Esophagus squamous epithelium (tissue), 5 donors: ENCODE measurements at places on chromosomes 16 and 17.

DNA sequence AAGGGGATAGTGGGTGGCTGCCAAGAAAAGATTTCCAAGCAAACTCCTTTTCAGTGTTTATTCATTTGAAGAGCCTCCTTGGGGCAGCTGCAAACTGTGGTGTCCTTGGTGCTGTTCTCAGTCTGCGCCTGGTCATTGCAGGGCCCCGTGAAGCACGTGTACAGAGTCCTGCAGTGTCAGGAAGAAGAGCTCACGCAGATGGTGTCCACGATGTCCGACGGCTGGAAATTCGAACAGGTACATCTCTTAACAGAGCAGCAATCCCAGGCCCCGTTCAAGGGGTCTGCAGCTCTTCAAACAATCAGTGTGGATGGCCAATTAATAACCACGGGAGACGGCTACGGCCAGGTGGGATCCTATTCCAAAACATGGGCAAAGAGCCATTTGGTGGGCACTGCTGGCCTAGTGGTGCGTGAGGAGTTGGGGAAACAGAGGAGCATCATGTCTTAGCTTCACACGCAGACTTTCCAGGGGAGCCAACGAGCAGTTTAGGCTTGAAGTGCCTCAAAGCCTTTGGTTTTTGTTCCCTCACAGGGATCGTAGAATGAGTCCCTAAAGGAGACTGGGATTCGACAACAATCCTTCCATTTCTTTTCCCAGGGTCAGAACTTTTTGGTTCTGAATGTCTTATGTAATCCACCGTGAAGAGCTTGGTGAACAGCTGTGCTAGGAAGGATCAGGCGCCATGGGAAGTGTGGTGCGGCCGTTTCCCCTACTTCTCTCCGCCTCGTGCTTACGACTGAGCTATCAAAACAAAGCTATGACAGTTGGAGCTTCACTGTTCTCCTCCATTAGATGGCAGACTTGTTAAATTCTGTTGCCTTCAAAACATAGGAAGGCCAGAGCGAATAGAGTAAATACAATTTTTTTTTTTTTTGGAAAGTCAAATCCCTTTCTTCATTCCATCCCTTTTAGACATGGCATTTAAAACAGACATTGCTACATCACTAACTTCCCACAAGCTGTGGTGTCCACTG lies 12.6 kb downstream of the KCTD2 start:
- no peak for DNase-seq

DNA sequence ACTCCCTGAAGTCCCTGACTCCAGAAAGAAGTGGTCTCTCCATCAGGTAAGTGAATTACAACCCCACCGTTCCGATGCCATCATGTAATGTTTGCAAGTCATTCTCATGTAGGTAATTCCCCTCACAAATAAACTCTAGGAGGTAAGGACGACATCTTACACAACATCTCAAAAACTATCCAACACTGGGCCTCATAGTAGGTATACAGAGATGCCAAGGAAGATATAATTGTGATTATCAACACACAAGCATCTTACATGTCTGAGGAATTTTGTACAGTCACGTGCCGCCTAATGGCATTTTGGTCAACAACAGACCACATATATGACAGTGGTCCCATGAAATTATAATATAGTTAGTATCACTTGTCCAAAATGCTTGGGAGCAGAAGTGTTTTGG lies 7.4 kb downstream of the GCSH start:
- DNase-seq = no peak

DNA sequence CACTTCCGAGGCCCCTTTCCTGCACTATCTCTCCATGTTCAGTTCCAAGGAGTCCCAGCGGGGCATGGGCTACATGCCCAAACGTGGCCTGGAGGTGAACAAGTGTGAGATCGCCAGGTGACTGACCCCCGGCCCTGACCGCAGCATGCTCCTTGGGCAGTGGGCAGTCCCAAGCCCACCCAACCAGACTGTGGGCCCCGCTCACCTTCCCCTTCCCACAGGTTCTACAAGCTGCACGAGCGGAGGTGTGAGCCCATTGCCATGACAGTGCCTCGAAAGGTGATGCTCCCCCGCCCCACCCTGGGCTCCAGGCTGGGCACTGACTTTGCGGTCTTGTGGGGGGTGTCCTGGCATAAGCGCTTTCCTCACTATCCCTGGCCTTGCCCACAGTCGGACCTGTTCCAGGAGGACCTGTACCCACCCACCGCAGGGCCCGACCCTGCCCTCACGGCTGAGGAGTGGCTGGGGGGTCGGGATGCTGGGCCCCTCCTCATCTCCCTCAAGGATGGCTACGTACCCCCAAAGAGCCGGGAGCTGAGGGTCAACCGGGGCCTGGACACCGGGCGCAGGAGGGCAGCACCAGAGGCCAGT lies 4.7 kb downstream of the CORO1A start:
- no peak for DNase-seq

DNA sequence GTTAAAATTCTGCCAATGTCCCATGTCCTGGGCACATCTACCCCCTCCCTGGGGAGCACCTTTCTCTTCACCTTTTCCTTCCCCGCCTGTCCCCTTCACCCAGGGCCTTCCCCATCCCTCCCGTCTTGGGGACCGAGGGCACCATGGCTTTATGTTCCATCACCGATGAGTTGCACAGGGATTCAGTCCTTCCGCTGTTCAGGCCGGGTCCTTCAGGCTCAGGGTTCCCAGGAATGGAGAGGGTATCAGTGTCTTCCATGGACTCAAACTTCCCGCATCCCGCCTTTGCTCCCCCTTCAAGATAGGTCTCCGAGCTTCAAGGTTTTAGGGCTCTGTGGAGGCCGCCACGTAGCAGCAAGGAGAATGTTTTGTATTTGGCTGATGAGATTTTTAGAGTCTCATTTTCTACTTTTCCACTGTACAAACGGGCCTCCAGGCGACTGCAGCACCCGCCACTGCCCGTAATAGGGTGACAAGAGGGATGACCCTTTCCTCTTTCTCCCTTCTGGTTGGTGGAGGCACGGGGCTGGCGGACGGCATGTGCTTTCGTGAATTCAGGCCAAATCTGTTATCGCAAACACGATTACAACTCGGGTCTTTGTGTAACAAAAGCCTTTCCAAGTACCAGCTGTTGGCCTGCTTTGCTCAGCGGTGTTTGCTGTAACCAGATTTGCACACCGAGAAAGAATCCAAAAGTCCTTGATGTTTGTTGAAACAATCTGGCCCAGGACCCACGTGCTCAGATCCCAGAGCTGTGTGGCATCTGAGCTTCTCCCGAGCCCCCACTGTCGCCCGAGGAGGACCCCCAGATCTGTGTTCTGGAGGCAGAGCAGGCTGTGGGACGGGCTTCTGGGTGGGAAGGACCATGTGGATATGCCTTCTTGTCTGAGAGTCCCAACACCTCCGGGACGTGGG lies 236.3 kb downstream of the SEC14L1 start:
- no peak for DNase-seq

GRCh38 chr17:50627782-50628601 lies 6.7 kb upstream of the ABCC3 start:
- DNase-seq = no peak

DNA sequence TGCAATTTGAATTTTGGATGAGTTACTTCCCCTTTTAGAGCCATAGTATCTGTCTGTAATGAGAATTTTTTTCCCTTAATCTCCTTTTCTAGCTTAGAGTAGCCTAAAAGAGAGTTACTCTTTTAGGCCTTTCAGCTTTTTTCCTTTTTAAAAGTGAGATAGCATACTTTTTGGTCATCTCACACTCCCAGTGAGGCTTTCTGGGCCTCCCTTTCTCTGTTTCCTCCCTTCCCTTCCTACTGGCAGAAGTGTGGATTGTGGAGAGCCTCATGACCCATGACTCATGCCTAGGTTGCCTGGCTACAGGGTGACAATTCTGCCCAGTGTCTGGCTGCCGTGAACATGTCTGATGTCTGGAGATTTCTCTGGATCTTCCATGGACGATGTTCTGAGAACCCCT lies 15.2 kb downstream of the KRT23 start:
- no peak for DNase-seq

- no peak for DNase-seq
Observed at GRCh38 chr16:1398826-1399581, 15.5 kb downstream of the UNKL start.

DNA sequence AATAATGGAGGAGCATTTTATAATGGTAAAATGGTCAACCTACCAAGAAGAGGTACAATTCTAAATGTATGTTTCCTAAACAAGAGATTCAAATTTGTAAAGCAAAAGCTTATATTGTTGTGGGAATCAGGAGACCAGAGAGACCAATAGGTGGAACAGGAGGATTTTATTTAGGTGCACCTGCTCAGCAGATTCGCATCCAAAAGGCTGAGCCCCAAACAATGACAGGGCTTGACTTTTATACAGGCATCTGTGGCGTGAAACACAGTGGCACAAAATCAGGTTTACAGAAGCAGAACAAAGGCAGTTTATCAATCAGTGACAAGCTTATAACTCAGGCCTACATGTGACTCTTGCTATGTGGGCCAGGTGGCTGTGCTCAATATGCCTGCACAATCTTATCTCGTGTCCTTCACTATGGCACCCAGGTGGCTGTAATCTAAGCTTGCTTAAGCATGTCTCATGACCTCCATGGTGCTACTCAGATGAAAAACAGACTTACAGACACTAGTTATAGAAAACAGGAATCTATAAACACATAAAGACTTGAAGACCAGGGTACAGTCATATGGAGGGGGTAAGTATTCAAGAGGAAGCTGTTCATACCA lies 780.2 kb upstream of the CA10 start:
- DNase-seq = no peak

- DNase-seq = no peak
Observed at GRCh38 chr17:81741594-81742452, 29.7 kb downstream of the SLC25A10 start.

GRCh38 chr17:81371910-81372760 lies 23.1 kb upstream of the BAHCC1 start:
- no peak for DNase-seq

- DNase-seq = no peak
Observed at GRCh38 chr17:58310511-58311428, 17.8 kb downstream of the TSPOAP1 start.

DNA sequence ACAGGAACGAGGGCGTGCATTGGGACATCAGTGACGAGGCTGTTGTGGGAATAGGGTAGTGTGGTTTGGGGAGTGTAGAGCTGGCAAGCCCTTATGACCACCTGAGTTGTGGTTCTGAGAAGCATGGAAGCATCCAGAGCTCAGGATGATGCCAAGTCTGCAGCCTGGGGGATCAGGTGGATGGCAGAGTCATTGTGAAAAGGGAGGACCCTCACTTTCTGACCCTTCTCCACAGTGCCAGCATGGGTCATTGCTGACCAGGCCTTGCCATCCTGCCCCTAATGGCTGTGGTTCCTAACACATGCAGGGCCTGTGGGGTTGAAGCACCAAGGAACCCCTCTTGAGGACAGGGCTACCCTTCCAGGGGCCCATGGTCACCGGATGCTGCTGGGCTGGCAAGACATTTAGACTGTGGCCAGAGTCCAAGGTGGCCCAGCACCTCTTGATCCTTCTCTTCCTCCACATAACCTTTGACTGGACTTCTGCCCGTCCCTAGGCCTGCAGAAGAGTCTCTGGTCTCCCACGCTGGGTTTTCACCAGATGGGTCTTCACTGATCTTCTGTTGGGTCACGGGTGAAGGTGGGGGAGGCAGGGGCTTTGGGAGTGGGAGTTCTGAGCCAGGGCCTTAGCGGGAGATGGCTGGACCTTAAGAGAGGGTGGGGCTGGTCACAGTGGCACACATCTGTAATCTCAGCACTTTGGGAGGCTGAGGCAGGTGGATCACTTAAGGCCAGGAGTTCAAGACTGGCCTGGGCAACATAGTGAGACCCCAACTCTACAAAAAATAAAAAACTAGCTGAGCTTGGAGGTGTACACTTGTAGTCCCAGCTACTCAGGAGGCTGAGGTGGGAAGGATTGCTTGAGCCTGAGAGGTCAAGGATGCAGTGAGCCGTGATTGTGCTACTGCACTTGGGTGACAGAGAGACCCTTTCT lies 2.0 kb upstream of the PLA2G15 start:
- no peak for DNase-seq

GRCh38 chr16:1791943-1792812 lies 1.3 kb downstream of the IGFALS start:
- no peak for DNase-seq

GRCh38 chr16:68750193-68750695 lies 13.2 kb downstream of the CDH1 start:
- DNase-seq = no peak

- DNase-seq = no peak
Observed at GRCh38 chr16:82748026-82748425, 121.3 kb downstream of the CDH13 start.

GRCh38 chr17:17613708-17614114 lies 22.2 kb upstream of the PEMT start:
- DNase-seq = no peak

- no peak for DNase-seq
Observed at GRCh38 chr16:9257843-9258242, 166.4 kb downstream of the HAPSTR1 start.

DNA sequence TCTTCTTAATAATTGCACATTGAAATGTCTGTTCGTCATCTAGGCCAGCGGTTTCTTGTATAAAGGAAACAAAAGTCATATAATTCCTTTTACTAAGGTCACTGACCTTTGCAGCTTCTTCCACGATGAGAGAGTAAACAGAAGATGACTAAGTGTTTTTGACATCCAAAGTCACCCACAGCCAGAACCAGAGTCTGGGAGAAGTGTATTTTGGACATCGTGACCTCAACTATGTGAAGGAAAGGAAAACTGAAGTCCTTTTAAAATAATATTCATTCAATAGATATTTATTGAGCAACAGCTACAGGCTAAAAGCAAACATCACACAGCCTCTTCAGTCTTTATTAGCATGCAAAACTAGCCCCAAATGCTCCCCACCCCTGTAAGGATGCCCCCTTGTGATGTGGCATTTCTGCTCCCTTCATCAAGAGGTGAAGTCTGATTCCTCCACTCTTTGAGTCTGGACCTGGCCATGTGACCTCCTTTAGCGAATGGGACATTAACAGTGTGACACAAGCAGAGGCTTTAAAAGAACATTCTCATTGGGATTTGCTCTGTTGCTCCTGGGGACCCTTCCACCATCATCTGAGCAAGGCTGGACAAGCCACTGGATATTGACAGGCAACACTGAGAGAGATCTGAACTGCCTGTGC lies 8.1 kb upstream of the PMP22 start:
- DNase-seq = no peak

DNA sequence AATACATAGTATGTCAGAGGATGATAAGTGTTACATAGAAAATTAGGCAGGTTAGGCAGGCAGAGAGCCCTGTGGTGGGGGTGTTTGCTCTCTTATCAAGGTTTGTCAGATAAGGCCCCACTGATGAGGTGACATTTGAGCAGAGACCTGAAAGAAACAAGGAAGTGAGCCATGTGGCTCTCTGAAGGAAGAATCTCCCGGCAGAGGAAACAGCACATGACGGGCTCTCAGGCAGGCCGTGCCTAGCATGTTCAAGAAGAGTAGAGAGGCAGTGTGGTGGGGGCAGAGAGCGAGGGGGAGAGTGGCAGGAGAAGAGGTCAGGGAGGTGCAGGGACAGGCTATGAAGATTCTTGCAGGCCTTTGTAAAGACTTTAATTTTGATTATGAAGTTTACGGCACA lies 82.0 kb upstream of the ASIC2 start:
- DNase-seq = no peak

DNA sequence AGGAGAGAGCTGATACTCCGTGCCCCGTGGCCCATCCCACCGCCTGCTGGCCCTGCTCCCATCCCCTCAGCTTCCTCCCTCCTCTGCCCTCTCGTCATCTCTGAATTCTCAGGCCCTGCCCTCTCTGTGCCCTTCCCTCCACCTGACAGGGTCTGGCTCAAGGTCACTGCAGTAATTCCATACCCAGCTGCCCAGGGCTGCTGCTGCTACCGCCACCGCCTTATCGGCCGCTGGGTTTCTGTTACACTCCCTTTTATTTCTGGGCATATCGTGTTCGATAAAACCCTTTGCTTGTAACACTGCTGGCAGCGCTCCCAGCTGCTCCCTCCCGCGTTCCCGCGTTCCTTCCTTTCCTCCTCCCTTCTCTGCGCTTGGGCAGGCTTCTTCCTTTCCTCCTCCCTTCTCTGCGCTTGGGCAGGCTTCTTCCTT lies 1.2 kb downstream of the EPN3 start:
- no peak for DNase-seq
